ENCODE measurements at places on chromosomes 12 and 14.

DNA sequence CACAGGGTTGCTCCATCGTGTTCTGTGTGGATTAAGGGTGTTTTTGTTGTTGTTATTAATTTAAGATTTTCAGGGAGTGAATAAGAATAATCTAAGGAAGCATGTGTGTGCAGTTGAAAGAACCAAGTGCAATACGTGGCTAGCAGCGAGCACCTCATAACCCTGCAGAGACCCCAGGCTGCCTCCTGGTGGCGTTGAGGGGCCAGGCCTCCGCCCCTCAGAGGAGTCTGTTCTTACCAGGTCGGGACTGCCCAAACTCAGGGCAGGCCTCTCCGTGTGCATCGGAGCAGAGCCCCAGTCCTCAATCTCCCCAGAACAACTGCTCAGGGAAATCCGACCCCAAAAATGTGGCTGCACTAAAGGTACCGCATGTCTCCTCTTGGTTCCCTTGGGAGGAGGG is 36.8 kb downstream of the IL31 start:
- DNase-seq = no peak

- no peak for DNase-seq
Observed at GRCh38 chr12:12069821-12070548, 754 bp upstream of the BCL2L14 start.

DNA sequence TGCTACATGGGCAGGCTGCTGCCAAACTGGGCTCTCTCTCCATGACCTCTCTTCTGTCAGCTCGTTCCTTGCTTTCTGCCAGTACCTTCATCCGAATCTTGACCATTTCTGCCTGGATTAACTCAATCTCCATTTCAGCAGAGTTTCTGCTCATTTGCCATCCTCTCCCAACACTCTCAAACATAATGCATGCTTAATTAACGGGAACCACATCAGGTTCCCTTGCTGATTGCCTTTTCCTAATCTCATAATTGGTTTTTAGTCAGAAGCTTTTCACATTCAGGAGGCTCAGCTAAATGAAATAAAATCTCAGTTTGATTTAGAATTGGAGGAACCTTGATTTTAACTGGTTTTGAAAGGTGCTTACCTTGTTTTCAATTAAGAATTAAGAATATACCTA is 127.3 kb downstream of the SLC5A8 start:
- no peak for DNase-seq

GRCh38 chr14:77372304-77372841 is 4.5 kb downstream of the TMED8 start:
- no peak for DNase-seq

DNA sequence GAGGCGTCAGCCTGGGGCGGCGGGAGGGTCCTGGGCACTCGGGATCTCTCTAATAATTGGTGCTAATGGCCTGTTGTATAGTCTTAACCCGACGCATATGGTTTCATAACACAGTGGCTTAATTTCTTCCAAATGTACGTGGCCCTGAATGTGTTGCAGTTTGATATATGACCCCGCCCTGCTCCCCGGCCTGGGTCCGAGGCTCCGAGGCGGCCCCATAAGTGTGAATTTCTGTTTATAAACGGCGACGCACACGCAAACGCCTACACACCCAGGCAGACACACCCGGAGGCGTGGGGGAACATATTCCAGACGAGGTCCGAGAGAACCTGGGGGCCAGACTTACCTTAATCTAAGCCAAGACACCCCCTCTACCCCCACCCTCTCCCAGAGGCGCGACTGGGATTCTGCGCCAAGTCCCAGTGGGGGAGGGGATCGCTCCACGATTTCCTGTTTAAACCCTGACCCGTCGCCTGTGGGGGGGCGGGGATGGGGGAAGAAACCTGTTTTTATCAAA is 9.7 kb upstream of the HOXC6 start:
- DNase-seq = no peak

DNA sequence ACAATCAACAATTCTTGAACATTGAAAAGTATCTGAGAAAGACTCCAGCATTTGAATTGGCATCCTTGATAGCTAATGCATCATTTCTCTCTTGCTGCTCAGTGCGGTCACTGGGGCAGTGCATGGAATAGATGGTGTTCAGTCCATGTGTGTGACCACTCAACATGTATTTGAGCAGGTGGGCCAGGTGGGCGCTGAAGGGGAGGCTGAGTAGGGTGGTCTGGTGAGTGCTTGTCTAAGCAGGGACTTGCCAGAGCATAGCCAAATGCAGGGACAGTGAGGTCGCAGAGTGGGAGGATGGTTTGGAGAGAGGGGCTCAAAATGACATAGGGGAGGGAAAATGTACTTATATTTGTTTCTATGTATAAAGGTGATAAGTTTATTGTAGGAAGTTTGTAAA is 409.0 kb downstream of the TMEM121 start:
- no peak for DNase-seq

- no peak for DNase-seq
Observed at GRCh38 chr12:58651850-58652249, 268.5 kb downstream of the LRIG3 start.

DNA sequence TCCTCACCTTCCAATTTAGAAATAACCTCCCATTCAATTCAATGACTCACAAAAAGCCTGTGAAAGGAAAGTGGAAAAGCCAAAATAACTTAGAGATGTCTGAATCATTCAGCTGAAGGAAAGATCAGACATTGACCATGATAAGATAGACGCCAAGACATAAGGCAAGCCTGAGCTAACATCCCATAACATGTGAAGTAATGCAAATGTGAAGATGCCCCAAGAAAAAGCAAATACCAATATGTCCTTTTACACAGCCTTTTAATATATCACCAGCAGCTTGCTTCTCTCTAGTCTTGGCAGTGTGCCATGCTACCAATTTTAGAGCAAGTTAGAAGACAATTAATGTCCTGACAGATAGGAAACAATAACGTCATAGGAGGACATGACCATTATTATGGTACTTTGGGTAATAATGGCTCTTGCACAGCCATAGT is 2.4 kb upstream of the NUMB start:
- DNase-seq = peak; percentile 61

DNA sequence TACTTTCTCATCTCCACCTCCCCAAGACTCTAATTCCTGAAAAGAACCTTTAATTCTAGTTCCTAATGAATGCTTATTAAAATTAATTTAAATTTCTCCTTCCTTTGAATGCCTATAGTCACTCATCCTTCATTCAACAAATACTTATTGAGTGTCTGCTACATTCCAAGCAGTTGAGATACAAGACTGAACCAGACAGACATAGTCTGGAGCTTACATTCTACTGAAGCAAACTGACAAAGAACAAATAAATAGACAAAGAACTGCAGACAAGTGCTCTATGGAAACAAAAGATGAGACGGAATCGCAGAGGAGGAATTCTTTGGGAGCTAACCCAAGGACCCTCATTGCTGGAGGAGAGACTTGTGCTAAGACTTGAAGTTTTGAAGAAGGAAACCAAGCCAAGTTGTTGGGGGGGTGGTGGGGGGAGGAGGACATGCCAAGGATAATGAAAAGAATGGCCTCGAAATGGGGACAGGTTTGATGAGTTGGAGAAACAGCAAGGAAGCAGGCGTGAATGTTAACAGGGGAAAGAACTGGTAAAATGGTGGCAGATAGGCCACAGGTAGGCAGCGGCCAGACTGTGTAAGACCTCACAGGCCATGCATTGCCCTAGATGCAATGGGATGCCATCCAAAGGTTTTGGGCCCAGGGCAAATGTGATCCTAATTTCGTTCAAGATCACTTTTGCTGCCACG is 9.7 kb upstream of the TDG start:
- peak; percentile 31 for DNase-seq

- no peak for DNase-seq
Observed at GRCh38 chr12:129873111-129873832, 30.6 kb downstream of the TMEM132D start.

DNA sequence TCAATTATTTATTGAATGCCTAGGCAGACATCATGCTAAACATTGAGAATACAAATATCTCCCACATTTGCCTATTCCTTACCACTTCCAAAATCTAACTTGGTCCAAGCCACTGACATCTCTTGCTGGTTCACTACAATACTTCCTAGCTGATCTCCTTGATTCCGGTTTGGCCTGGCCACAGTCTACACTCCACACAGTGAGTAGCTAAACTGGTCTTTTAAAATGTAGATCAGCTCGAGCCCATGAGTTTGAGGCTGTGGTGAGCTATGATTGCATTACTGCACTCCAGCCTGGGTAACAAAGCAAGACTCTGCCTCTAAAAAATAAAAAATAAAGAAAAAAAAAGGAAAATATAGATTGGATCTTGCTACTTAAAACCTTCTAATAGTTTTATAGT is 7.6 kb upstream of the ATP5MC2 start:
- DNase-seq = no peak

- no peak for DNase-seq
Observed at GRCh38 chr12:74988156-74988555, 221.5 kb downstream of the KCNC2 start.

- DNase-seq = no peak
Observed at GRCh38 chr12:40117818-40118217, 11.9 kb upstream of the SLC2A13 start.

- DNase-seq = peak; percentile 41
Observed at GRCh38 chr12:124738636-124739467, 124.8 kb downstream of the SCARB1 start.

DNA sequence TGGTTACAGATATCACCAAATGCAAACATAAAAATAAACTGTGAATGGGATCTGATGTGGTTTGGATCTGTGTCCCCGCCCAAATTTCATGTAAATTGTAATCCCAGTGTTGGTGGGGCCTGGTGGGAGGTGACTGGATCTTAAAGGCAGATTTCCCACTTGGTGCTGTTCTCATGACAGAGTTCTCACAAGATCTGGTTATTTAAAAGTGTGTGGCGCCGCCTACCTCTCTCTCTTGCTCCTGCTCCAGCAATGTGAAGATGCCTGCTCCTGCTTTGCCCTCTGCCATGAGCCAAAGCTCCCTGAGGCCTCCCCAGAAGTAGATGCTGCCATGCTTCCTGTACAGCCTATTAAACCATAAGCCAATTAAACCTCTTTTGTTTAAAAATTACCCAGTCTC is 47.8 kb downstream of the SLC25A21 start:
- no peak for DNase-seq

- no peak for DNase-seq
Observed at GRCh38 chr12:84594157-84594556, 318.4 kb downstream of the SLC6A15 start.
